Mesenteric fat pad (tissue), 1 donor: ENCODE measurements at places on chromosomes 7 and 10. TPM values are rescaled to one million over a fixed set of nuclear protein-coding genes. Genes with fewer than 3 reads are reported as not detected.

The VIPR2 gene
- 4.6 TPM for total RNA-seq

The CDC14C gene
- total RNA-seq = not detected

The EBLN1 gene
- not detected for total RNA-seq

The ELFN1 gene
- total RNA-seq = 3.7 TPM

The DGKB gene
- 0.35 TPM for total RNA-seq

The TAS2R5 gene
- 1.1 TPM for total RNA-seq

The OR2A1 gene
- total RNA-seq = 0.16 TPM

The GIMAP2 gene
- total RNA-seq = 12.5 TPM

GRCh38 chr10:86370006-86370585 lies 3.5 kb upstream of the GRID1 start:
- peak; percentile 24 for DNase-seq

DNA sequence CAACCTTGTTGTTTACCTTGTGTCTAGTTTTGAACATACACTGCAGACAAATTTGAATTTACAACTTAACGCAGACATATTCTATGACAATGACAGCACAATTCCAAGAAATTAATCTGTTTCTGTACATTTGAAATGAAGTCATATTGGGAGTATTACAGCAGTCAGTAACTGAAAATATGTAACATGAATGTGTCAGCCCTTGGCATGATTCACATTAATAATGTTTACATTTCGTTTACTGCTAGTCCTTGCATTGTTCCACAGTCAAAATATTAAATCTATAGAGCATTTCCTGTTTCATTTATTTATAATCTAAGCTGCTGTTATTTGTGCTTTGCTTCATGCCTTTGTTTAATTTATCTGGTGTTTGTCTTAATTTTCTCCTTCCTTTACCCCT lies 80.4 kb downstream of the NOC3L start:
- DNase-seq = no peak

GRCh38 chr10:123553810-123554430 lies 112.2 kb upstream of the GPR26 start:
- DNase-seq = no peak

DNA sequence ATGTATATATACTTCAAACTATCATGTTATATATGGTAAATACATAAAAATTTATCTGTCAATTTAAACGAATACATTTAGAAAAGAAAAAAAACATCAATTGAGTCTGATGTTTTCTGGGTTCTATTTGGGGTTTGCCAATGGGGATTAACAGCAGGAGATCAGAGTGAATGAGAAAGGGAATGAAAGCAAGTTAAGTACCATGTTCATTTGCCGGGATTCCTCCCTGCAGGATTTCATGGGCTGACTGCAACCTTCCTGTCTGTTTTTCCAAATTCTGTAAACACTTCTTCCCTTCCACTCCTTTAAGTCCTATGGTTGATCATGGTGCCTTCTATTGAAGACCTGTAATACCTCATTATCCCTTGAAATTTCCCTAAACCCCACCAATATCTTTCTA lies 33.9 kb upstream of the SEMA3A start:
- DNase-seq = no peak

DNA sequence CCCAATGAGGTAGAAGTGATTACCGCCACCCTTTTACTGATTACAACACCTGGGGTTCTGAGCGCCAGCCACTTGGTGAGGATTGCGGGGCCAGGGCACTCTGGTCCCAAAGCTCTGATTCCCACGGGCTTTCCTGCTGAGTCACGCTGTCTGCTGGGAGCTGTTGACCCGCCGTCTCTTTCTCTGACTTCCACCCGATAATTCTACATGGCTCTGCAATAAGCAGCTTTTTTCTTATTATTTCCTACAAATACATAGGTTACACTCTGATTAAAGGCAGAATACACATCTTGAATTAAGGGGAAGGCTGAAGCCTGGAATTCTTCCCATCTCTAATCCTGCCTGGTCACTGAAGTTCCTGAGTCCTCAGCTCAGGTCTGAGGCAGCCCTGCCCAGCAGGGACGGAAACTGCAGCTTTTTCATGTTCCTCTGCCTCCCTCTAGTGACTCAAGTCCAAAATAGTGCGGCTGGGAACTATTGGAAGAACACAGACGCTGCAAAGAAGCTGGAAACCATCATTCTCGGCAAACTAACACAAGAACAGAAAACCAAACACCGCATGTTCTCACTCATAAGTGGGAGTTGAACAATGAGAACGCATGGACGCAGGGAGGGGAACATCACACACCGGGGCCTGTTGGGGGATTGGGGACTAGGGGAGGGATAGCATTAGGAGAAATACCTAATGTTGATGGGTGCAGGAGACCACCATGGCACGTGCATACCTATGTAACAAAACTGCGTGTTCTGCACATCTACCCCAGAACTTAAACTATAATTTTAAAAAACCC lies 178.3 kb downstream of the PRKCQ start:
- no peak for DNase-seq

DNA sequence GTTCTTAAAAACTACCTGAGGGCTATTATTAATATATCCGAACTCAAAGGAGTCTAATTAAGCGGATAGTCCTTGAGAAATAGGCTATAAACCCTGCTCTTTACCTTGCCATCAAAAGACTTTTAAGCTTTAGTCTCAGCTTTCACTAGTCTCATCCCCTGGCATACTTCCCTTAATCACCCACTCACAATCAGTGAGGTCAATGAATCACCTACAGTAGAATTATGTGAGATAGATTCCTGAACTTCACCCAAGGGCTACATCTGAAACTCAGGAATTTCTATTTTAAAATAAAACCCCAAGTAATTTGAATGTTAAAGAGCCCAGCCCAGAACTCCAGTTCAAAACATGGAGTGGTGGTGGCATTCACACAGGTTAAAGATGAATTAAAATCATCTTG lies 108.7 kb downstream of the ETV1 start:
- no peak for DNase-seq

GRCh38 chr10:110175406-110175805 lies 32.0 kb upstream of the MXI1 start:
- no peak for DNase-seq

DNA sequence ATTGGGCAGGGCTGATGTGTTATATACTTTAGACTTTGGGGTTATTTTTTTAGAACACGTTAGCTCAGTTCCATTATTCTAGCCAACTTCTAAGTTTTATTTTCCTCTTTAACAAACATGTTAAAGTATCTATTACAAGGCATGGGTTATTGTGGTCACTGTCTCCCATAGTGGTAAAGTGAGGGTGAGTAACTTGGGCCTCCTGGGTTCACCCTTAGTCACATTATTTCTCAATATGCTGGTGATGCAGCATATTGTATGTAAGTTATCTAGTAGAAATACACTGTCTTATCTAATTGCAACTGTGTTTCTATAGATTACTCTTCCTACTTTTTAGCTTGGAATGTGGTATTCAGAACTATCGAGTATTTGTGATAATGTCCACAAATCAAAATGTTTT lies 65.9 kb downstream of the BBS9 start:
- DNase-seq = no peak

- DNase-seq = no peak
Measured at GRCh38 chr7:157996359-157997079, 591.1 kb downstream of the PTPRN2 start.

GRCh38 chr10:98628206-98628605 lies 181.5 kb upstream of the HPS1 start:
- DNase-seq = no peak

DNA sequence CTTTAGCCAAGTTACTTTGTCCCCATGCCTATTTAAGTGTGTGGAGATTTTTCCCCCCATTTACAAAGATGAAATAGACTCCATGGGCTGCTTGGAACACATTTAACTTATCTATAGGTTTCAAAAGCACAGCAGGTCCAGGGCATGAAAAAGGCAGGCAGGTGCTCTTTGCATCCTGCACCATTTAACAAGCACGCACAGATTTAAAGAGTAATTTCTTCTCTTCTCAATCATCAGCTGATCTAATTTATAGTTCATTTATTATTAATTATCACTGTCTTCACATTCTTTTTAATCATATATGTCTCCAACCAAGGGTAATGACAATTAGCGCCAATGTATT lies 156.8 kb downstream of the CACNA2D1 start:
- DNase-seq = no peak

GRCh38 chr7:63047546-63047945 lies 951.1 kb upstream of the ZNF722 start:
- DNase-seq = peak; percentile 64

- no peak for DNase-seq
Measured at GRCh38 chr10:132253092-132253687, 54.6 kb downstream of the STK32C start.

GRCh38 chr10:99984211-99985034 lies 25.3 kb downstream of the DNMBP start:
- DNase-seq = no peak

DNA sequence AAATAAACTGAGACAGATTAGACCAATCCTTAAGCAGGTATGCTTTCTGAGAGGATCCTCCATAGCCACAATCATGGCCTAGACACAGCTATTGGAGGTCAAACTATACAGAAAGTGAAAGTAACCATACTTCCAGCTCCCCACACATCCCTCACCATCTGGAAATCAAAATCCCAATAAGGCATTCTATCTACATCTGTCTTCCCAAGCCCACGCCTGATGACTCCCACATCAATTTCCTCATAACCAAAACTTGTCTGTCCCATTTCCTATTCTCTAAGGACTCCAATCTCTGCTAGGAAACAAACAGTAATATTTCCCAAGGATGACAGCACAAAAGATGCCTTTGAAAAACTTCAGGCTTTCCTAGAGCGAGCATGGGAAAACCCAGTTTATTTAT lies 247.3 kb upstream of the HPS1 start:
- no peak for DNase-seq

GRCh38 chr10:70269741-70270140 lies 14.1 kb downstream of the NPFFR1 start:
- no peak for DNase-seq

GRCh38 chr10:118216020-118216419 lies 126.1 kb downstream of the FAM204A start:
- no peak for DNase-seq

DNA sequence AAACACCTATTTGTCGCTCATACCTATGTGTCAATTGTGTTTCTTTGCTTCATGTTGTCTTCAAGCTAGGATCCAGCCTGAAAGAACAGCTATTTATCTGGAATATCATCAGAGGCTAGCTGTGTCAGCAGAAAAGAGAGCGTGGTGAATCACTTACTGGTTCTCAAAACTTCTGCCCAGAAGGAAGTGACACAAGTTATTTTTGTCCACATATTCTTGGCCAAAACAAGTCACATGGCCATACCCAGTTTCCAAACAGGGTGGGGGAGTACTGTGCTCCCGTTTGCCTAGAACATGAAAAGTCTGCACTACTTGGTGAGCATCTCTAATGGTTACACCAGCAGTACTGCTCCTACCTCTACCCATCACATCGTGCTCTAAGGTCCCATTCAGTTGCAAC lies 160.9 kb upstream of the CSTF2T start:
- no peak for DNase-seq

DNA sequence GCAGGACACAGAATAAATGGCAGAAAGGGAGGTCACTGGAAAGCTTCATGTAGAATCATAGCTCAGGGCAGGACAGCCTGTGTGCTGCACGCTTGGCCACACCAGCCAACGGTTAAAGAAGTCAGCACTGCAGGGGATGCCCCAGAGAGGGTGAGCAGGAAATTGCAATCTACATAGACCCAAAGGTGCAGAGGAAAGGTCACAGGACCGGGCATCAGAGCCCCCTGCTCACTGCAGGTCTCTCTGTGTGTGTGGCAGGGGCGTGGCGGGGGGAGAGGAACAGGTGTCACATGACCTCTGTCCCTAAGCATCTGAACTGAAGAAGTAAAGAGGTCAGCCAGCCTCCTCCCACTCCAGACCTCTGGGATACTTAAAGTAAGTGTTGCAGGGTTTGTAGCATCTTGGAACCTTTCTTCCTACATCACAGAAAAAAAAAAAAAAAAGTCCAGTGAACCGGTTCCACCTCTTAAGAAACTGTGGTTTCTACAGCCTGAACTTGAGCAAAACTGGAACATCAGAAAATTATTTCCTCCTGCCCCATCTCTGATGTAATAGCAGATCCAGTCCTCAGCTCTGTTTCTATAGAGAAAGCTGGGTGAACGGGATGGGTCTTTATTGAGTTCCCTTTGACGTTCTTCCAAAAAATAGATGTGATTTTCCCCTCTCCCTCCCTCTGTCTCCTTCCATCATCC lies 64.3 kb downstream of the RGS10 start:
- DNase-seq = no peak

GRCh38 chr10:71250842-71251241 lies 38.5 kb downstream of the UNC5B start:
- no peak for DNase-seq

GRCh38 chr10:61487506-61487905 lies 34.3 kb upstream of the TMEM26 start:
- no peak for DNase-seq

DNA sequence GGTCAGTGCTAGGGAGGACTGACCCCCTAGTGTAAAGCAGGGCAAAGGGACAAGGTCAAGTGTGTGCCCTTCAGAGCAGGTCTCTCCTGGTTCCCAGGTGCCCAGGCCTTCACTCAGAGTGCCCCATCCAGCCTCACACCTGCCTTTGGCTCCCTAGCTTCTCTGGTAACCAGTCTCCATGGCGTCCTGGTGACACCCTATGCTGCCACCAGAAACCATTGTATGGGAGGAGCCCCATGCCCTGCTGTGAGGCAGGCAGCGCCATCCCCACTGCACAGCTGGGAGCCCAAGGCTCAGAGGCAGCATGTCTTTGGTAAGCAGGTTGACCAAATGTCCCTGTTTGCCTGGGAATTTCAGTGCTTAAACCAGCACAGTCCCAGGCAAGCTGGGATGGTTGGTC lies 33.1 kb upstream of the HMX3 start:
- DNase-seq = no peak

GRCh38 chr10:36026081-36026480 lies 384.0 kb upstream of the FZD8 start:
- no peak for DNase-seq

GRCh38 chr10:103069453-103070331 lies 123.4 kb downstream of the NT5C2 start:
- DNase-seq = no peak

DNA sequence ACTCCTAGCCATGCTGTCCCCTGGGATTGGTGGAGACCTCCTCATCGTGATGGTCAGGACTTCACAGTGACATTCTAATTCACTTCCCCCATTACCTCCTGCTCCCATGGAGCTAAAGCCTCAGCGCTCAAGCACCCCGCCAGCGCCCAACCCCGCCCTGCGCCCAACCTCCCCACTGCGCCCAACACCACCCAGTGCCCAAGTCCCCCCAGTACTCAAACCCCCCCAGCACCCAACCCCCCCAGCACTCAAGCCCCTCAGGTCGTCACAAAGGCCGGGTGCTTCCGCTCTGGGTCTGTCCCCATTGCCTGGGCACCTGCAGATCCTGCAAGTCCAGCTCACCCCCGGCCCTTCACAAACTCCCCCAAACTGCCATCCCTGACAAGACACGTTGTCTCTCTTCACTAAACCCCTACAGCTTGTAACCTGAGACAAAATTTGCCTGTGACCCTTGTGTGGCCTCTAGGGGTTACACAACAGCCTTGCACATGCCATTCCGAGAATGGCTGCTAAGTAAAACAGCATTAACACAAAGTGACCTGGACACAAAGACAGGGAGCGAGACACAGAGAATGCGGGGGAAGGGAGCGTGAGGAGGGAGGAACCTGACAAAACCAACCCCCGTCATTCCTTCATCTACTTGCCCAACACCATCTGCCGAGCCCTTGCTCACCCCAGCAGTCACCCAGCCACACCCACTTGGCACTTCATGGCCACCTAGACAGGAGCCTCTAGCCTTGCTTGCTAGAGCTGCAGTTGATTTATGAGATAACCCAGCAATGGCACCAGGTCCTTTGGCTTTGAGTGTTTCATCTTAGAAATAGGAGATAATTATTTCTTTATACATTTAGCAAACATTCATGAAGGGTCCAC lies 107.8 kb downstream of the ADARB2 start:
- DNase-seq = peak; percentile 77

- no peak for DNase-seq
Measured at GRCh38 chr10:63143987-63144386, 10.9 kb downstream of the NRBF2 start.
